Fibroblast of skin of left quadriceps (primary cell): ENCODE measurements at places on chromosomes 7 and 10.

DNA sequence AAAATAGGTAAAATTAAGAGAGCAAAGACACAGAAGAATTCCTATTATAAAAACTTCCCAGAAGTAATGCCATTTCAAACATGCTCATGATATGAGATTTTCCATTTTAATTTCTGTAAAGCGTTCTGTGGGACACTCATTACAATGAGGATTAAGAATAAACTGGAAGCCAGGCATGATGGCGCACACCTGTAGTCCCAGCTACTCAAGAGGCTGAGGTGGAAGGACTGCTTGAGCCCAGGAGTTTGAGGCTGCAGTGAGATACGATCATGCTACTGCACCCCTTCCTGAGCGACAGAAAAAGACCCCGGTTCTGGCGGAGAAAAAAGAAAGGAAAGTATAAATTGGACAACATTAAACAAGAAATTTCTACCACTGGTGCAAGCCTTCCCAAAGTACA lies 1.5 kb downstream of the DNA2 start:
- DNase-seq: no peak

GRCh38 chr10:77678146-77678545 lies 40.5 kb upstream of the KCNMA1 start:
- DNase-seq: no peak

DNA sequence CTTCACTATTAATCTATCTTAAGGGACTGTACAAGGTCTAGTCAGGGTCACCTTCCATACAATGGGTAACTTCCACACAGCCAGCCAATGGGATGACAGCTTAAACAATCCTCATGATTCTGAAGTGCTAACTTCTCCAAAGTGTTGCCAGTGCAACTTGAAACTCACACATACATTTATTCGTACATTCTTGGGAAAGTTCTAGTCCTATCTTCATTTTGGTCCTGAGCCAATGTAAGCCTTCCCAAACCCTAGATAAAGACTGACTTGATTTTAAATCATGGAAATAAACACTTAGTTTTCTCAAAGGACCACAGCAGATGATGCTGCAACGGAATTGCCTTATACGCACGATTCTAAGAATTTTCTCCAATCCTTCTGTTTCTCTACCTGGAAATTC lies 117.5 kb upstream of the COL1A2 start:
- no peak for DNase-seq

- DNase-seq: no peak
These were observed 148.7 kb upstream of the LYZL1 start for GRCh38 chr10:29140151-29140550.

DNA sequence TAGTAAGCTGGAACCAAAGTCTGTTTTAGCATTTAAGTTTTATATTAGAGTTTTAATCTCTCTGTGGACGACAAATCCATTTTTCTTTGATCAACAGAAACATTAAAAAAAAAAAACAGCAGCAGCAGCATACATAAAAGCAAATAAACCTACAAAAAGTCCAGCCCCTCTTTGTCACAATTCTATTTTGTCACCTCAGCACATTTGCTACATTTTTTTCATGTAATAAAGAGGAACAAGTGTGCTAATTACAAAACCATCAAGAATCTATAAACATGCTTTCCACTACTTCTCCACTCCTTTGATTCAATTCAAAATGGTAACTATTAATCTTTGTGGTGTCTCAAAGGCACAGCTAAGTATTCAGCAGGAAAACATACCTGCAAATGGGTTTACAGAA lies 259.8 kb upstream of the GNAI1 start:
- no peak for DNase-seq

GRCh38 chr7:44547536-44548231 lies 6.6 kb upstream of the NPC1L1 start:
- DNase-seq: no peak

GRCh38 chr10:29667191-29667590 lies 32.4 kb upstream of the SVIL start:
- DNase-seq: no peak

- DNase-seq: no peak
These were observed 581.4 kb downstream of the TNS3 start for GRCh38 chr7:47000561-47000960.

DNA sequence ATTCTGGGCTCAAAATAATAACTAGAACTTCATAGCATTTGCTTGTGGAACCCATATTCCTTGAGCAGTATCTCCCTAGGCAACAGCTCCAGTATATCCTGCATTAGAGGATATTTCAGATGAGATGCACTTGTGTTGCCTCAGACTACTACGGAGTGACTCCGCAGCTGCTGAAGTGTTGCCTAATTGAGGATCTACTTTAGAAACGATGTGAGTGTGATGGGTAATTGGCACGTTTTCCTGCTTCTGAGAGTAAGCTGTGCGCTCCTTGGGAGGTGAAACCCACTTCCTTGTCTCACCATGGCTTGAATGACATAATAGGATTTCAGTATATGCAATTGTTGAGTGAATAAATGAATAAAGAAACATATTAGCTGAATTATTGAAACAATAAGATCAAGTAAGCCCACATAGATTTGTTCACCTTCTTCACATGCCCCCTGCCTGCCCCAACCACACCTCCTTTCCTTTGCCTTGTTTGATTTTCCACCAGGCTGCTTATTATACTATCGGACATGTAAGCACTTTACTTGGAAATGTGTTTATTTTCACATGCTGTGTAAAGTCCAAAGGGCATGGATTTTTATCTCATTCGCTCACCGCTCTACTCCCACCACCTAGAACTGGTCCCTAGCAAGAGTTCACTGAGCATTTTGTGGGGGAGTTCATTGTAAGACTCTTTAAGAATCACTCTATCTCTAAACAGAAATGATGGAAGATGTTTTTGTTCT lies 303.8 kb downstream of the KCNMA1 start:
- DNase-seq: no peak

GRCh38 chr10:90193240-90193985 lies 492.0 kb downstream of the KIF20B start:
- DNase-seq: peak; percentile 91

GRCh38 chr10:116888380-116889055 lies 39.2 kb downstream of the ENO4 start:
- DNase-seq: peak; percentile 39

GRCh38 chr7:74583630-74584029 lies 73.9 kb upstream of the GTF2I start:
- DNase-seq: no peak
